ENCODE measurements at places on chromosomes 11 and 22.

DNA sequence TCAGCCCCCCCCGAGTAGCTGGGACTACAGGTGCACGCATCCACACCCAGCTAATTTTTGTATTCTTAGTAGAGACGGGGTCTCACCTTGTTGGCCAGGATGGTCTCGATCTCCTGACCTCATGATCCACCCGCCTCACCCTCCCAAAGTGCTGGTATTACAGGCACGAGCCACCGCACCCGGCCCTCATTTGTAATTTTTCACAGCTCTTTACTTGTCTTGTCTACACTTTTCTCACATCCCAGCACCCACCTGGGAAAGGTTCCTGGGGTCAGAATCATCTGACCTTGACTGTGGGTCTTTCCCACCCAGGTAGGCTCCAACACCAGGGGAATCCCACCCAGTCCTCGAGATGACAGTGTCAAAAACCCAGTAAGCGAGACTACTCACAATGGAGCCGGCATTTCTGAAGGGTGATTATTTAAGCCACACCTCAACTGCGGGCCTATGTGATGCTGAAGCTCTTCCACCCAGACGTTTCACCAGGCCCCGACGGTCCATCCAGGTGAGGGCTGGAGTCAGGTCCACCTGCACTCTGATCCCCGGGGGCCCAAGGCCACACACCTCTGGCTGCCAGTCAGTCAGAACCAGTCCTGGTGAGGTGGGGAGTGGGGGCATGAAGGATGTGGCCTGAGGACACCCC, 23.4 kb downstream of the CELSR1 start:
- DNase-seq = no peak

GRCh38 chr11:774873-775592, 2.3 kb downstream of the GATD1 start:
- DNase-seq = no peak

DNA sequence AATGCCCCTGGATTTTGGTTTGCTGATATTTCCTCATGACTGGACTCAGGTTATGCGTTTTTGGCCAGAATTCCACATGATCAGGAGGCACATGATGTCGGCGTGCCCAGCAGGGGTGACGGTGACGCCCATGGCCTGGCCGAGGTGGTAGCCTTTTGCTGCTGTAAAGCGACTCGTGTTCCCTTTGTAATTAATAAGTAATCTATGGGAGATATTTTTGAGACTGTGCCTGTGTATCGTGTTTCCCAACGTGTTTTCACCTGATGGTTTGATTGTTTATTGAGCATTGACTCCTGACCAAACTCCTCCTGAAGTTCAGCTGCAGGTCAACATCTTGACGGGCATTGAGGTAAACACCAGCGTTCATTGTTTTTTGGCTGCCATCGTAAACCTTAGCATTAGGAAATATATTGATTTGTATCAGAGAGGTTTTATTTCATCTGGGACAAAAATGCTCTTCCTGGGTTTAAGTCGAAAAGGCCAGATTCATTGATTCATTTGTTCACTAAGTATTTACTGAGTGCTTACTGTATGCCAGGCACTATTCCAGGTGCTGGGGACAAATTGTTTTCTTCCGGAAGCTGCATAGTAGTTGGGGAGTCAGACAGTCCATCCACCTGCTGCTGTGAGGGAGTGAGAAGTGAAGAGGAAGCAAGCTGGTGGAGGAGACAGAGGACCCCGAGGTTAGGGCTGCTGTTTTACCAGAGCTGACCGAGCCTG, 23.6 kb downstream of the DCPS start:
- DNase-seq = no peak

DNA sequence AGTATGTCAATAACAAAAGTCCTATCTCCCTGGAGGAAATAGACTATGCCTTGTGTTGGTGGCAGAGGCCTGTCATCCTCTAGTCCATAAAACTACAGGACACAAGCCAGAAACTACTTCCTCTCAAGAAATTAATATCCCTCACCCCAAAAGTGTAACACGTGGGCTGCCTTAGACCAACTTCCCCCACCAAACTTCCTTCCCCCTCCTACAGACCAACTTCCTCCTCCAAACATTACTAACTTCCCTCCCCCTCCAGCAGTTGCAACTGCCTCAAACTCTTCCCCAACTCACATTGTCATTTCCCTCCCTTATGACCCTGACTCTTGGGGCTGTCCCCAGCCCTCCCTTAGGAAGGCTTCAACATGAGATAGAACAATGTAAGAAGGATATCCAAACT, 6.3 kb downstream of the OR52K2 start:
- DNase-seq = no peak

- DNase-seq = no peak
These were observed 57.2 kb downstream of the GRIK4 start for GRCh38 chr11:120568572-120569307.

- no peak for DNase-seq
These were observed 4.4 kb upstream of the SPDYC start for GRCh38 chr11:65165410-65166317.

DNA sequence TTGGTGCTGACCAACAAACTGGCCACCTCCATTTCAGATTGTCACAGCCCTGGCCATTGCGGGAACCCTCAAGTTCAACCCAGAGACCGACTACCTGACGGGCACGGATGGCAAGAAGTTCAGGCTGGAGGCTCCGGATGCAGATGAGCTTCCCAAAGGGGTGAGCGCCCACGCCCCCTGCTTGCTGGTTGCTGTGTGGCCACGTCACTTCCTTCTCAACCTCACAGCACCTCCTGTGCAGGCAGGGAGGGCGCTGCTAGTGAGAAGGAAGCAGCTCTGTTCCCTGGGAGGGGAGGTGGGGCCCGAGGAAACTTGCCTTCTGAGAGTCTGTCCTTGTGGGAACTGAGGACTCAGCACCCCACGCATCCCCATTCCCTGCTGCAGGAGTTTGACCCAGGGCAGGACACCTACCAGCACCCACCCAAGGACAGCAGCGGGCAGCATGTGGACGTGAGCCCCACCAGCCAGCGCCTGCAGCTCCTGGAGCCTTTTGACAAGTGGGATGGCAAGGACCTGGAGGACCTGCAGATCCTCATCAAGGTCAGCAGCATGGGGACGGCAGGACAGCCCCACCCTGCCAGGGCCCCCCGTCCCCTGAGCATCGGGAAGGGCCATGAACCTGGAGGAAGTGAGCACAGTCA, 19.3 kb downstream of the POLR3H start:
- DNase-seq = peak; percentile 37

DNA sequence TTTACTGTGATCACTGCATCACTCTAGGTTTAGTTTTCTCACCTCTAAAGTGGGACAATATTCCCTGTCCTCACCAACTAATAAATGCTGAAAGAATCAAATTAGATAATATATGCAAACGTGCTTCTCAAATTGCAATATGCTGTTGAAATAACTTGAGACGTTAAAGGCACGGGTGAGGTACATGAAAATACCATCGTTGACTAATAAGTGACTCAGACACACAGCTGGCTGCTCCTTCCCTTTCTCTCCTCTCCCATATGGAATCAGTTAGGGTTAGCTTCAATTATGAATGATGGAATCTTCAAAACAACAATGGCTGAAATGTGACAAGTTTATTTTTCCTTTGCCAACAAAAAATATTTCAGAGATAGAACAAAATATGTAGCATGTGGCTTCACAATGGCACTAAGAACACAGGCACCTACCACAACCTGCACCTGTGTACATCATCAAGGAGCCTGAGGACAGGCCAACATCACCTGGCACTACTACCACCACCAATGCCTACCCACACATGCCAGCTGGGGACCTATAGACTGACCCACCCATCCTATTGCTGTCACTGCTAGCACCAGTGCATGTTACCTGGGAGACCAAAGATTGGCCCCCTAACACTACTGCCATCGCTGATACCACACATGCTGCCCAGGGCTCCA, 13.7 kb downstream of the GDPD4 start:
- DNase-seq = no peak

DNA sequence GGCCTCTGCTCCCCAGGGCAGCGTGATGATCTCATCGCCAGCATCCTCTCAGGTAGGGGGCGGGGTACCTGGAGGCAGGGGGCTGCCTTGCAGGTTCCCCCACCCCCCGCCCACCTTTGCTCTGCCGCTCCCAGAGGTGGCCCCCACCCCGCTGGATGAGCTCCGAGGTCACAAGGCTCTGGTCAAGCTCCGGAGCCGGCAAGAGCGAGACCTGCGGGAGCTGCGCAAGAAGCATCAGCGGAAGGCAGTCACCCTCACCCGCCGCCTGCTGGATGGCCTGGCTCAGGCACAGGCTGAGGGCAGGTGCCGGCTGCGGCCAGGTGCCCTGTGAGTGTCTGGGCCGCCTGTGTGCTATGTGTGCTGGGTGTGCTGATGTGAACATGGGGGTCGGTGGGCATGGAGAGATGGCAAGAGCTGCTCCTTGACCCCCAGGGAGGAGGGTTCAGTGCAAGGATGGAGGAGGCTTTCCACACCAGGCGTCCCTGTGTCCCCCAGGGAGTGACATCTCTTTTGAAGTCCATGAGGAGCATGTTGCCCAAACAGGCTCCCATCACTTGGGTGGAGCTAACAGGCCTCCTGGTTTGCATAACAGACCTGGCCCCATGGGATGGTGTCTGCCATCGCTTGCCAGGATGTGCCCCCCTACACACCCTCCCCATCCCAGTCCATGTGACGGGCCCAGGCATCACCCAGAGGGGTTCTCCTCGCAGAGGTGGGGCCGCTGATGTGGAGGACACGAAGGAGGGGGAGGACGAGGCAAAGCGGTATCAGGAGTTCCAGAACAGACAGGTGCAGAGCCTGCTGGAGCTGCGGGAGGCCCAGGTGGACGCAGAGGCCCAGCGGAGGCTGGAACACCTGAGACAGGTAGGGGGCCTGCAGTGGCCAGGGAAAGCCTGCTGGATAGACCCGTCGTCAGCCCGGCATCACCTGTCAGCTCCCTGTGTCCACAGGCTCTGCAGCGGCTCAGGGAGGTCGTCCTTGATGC, 14.1 kb downstream of the PLCB3 start:
- DNase-seq = no peak

DNA sequence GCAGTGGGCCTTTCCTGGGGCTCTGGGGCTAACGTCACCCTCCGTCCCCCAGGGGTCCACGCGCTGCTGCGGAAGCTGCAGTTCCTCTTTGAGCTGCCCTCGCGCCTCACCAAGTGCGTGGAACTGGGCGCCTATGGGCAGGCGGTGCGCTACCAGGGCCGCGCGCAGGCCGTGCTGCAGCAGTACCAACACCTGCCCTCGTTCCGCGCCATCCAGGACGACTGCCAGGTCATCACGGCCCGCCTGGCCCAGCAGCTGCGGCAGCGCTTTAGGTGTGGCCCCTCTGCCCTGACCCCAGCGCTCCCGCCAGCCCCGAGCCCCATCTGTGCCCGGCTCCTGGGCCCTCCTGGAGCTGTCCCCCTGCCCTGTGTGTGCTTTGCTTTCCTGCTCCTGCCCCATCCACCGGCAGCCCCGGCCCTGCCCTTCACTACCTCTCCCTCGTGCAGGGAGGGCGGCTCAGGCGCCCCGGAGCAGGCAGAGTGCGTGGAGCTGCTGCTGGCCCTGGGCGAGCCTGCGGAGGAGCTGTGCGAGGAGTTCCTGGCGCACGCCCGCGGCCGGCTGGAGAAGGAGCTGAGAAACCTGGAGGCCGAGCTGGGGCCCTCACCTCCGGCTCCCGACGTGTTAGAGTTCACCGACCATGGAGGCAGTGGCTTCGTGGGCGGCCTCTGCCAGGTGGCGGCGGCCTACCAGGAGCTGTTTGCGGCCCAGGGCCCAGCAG, 3.8 kb upstream of the TM7SF2 start:
- DNase-seq = no peak

DNA sequence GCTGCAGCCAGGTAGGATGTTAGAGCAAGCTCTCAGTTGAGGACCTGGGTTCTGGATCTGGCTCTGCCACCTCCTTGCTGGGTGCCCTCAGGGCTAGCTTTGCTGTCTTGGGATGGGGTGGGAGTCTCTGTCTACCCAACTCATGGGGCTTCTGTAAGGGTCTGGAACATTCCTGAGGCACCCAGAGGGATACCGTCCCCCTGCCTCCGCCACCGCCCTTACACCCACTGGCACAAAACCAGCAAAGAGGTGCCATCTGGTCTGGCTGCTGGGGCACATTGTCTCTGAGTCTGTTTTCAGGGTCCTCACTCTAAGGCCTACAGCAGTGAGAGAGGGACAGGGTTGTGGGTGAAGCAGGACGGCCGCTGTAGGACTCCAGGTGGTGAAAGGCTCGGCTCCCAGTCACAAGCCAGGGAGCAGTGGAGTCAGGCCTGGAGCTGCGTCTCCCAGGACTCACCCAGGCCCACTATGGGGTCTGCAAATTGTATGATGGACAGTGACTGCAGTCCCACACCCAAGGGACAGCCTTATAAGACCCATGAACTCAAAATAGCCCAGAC, 84.9 kb downstream of the MORC2 start:
- DNase-seq = no peak

All from central memory CD8-positive, alpha-beta T cell (primary cell).